ENCODE measurements at places on chromosomes 6 and 20. TPM values are rescaled to one million over a fixed set of nuclear protein-coding genes. Genes with fewer than 3 reads are reported as not detected.

Gene PCK1
- total RNA-seq: not detected

Gene BFSP1
- 3.2 TPM for total RNA-seq

Gene ZNF512B
- total RNA-seq: 18.2 TPM

Gene PCSK2
- total RNA-seq: not detected

Gene MOG
- total RNA-seq: not detected

Gene ANKRD66
- total RNA-seq: not detected

Gene CPNE1
- 277 TPM for total RNA-seq

Gene SLC13A3
- not detected for total RNA-seq

Gene RBM24
- not detected for total RNA-seq

Gene ELOVL4
- total RNA-seq: 1.6 TPM

- no peak overlapping the region for H3K4me3 ChIP-seq
- DNase-seq: no peak
- H3K27ac ChIP-seq: no peak overlapping the region
- H3K4me1 ChIP-seq: peaks cover 13% of the 10 kb centered on the region
Observed at GRCh38 chr6:105608711-105609374, 206.0 kb upstream of the PREP start.

DNA sequence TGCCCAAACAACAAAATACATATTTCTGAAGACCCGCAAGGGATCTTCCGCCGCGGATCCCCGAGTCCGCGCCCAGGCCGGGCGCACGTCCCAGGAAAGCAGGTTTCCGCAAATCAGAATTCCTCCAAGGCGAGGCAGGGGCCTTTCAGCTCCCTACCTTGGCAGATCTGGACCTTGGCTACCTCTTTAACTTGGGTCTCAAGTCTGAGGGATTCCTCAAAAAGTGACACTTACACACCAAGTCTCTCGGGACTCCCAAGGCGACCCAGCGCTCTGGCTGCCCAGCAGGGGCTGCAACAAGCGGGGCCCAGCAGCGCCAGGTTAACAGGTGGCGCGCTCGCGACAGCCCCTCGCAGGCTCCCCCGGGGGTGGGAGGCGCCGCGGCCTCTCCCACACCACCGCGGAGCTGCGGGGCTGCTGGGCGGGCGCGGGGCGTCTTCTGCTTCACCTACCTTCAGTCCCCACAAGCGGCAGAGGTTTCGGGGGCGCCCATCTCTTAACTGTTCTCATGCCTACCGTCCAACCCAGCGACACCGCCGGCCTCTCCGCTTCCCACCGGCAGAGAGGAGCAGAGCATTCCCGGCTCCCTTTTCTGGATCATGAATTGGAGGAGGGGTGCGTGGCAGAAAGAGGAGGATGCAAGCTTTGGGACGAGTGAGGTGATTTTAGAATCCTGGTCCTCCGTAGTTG lies 414 bp downstream of the SIM1 start:
- no peak overlapping the region for H3K4me3 ChIP-seq
- H3K27me3 ChIP-seq: peaks cover 90% of the 10 kb centered on the region
- peaks cover 14% of the 10 kb centered on the region for H3K36me3 ChIP-seq
- H3K4me1 ChIP-seq: peaks cover 29% of the 10 kb centered on the region
- H3K27ac ChIP-seq: peak overlapping the region; percentile 40

DNA sequence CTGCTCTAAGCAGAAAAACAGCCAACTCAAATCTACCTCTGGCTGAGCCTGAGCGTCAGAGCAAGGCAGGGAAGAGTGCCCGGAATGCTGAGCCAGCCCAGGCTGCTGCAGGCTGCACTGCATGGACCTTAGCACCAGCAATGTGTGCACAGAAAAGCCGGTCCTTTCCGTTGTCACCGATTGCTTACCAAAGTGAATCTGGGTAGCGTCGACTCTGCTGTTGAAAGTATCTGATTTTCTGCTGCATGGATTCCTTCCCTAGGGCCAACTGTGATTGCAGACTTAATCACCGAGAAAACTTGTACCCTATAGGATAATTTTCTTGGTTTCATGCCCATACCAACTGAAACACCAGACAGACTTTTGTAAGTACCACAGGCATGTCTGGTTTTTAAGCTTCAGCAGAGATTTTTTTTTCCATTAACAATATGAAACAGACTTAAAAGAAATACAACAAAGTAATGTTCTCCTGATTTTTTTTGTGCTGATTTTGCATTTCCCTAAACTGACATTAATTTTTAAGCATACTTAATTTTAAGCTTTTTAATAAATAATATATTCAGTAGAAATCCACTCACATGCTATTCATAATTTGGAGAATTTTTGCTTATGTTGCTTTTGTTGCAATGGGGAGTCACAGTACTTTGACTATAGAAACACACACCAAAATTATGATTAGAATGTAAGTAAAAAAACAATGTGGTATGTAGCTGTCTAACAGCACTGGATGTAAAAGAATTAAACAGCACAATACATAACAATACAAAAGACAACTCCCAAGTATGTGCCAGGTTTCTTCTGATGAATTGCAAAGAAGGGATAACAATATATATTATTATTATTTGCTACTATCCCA lies 218.0 kb downstream of the THBS2 start:
- no peak for DNase-seq
- H3K27ac ChIP-seq: no peak overlapping the region
- no peak overlapping the region for H3K4me3 ChIP-seq
- no peaks in the 10 kb centered on the region for H3K27me3 ChIP-seq

DNA sequence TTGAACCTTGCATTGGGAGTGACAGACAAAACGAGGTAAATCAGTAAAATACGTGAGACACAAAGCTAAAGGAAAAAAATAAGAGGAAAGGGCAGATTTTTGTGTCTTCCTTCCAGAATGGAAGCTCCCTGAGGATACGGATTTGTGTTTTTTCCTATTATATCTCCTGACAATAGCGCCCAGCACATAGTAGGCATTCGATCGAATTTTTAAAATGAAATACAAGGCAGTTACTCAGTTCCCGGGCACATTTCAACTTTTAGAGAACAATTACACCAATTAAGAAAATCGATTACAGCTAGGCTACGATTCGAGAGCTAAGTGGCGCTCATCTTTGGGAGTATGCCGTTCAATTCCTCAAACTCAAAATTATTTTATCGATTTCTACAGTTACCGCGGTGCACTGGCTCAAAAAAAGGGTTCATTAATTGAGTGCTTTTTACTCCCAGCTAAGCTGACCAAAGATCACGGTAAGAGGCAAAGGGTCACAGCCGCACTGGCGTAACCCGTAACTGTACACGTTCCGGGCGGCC lies 443 bp downstream of the RMND1 start:
- no peaks in the 10 kb centered on the region for H3K27me3 ChIP-seq
- peak overlapping the region; percentile 95 for H3K4me3 ChIP-seq
- peak overlapping the region; percentile 93 for H3K27ac ChIP-seq
- H3K4me1 ChIP-seq: peaks cover 26% of the 10 kb centered on the region

DNA sequence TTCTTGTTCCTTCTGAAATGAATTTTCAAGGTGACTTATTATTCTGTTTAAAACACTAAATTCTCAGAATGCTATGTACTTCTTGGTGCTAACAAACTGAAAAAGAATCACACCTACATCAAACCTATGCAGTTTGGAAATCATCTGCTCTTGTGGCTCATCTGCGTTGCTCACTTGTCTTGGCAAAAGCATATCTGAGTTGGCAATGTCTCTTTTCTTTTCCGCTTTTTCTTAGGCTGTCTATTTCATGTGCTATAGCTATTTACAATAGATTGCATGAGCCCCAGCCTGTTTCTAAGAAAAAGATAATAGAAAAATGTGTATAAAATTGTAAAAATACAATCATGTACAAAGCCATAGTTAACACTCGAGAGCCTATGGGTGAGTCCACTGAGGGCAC lies 348.9 kb upstream of the AGPAT4 start:
- no peak overlapping the region for H3K27ac ChIP-seq
- H3K4me3 ChIP-seq: no peak overlapping the region
- H3K36me3 ChIP-seq: no peaks in the 10 kb centered on the region
- H3K4me1 ChIP-seq: no peaks in the 10 kb centered on the region
- no peak for DNase-seq

GRCh38 chr20:17878912-17879602 lies 89.5 kb downstream of the SNX5 start:
- peak; percentile 47 for DNase-seq
- peaks cover 16% of the 10 kb centered on the region for H3K27me3 ChIP-seq
- H3K27ac ChIP-seq: no peak overlapping the region
- no peaks in the 10 kb centered on the region for H3K36me3 ChIP-seq
- H3K4me3 ChIP-seq: no peak overlapping the region
- peaks cover 11% of the 10 kb centered on the region for H3K4me1 ChIP-seq

GRCh38 chr20:56925831-56926170 lies 296.7 kb downstream of the TFAP2C start:
- no peaks in the 10 kb centered on the region for H3K4me1 ChIP-seq
- no peak overlapping the region for H3K4me3 ChIP-seq
- peaks cover 72% of the 10 kb centered on the region for H3K27me3 ChIP-seq

GRCh38 chr6:251920-252319 lies 40.4 kb upstream of the DUSP22 start:
- peaks cover 53% of the 10 kb centered on the region for H3K4me1 ChIP-seq
- no peaks in the 10 kb centered on the region for H3K27me3 ChIP-seq
- H3K4me3 ChIP-seq: peak overlapping the region; percentile 24
- no peak for DNase-seq

- peaks cover 37% of the 10 kb centered on the region for H3K27me3 ChIP-seq
- H3K4me1 ChIP-seq: peaks cover 61% of the 10 kb centered on the region
- H3K36me3 ChIP-seq: no peaks in the 10 kb centered on the region
- no peak for DNase-seq
- H3K4me3 ChIP-seq: no peak overlapping the region
Observed at GRCh38 chr20:62736407-62737071, 27.9 kb downstream of the NTSR1 start.

- H3K27ac ChIP-seq: no peak overlapping the region
- no peaks in the 10 kb centered on the region for H3K36me3 ChIP-seq
- H3K4me1 ChIP-seq: no peaks in the 10 kb centered on the region
- peaks cover 13% of the 10 kb centered on the region for H3K27me3 ChIP-seq
- no peak overlapping the region for H3K4me3 ChIP-seq
- no peak for DNase-seq
Observed at GRCh38 chr6:105014448-105014847, 57.5 kb downstream of the LIN28B start.

DNA sequence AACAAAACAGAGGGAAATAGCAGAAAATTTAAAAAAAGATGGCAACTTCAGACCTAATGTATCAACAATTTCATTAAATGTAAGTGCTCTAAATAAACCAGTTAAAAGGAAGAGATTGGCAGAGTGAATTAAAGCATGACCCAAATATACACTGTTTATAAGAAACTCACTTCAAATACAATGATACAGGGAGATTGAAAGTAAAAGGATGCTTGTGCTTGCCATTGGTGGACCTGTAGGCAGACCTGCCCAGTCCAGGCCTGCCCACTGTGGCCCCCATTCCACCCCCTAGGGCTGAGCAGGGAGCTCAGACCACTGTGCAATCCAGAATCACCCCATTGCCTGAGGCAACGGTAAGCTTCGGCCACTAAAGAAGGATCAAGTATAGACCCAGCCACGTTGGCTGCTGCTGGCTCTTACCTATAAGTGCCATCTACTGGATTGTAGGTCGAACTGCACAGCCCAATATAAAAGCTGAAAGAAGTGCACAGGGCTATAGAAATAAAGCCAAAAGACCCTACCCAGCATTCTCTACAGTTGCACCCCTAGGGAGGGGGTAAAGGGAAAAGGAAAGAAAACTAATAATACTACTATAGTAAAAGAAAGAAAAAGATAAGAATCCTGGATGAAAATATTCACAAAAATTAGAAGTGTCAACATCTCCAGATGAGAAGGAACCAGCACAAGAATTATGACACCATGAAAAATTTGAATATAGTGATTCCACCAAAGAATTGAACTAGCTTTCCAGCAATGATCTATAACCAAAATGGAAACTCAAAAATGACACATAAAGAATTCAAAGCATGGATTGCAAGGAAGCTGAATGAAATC lies 36.1 kb downstream of the PSMB1 start:
- peaks cover 75% of the 10 kb centered on the region for H3K27me3 ChIP-seq
- no peak overlapping the region for H3K27ac ChIP-seq
- no peaks in the 10 kb centered on the region for H3K36me3 ChIP-seq
- peak overlapping the region; percentile 20 for H3K4me3 ChIP-seq
- peaks cover 9% of the 10 kb centered on the region for H3K4me1 ChIP-seq

GRCh38 chr6:137224799-137225198 lies 5.6 kb upstream of the IFNGR1 start:
- H3K27me3 ChIP-seq: peaks cover 4% of the 10 kb centered on the region
- H3K4me3 ChIP-seq: no peak overlapping the region
- peak overlapping the region; percentile 2 for H3K27ac ChIP-seq
- peaks cover 30% of the 10 kb centered on the region for H3K4me1 ChIP-seq

DNA sequence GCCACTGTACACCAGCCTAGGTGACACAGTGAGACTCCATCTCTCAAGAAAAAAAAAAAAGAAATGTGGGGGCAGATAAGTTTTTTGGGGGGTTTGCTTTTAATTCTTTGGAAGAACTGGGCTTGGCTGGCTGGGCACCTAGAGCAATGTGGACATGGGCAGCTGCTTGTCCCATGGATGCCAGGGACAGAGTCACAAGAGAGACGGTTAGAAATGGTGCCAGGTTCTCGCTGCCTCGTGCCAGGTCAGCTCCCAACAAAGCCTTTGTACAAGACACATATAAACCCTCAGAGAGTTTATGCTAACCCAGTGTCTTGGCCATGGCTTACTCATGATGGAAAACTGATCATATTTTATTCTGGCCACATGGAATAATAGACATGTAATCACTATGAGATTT lies 76.2 kb upstream of the ESR1 start:
- H3K27ac ChIP-seq: no peak overlapping the region
- no peaks in the 10 kb centered on the region for H3K36me3 ChIP-seq
- no peaks in the 10 kb centered on the region for H3K4me1 ChIP-seq
- peaks cover 11% of the 10 kb centered on the region for H3K27me3 ChIP-seq

DNA sequence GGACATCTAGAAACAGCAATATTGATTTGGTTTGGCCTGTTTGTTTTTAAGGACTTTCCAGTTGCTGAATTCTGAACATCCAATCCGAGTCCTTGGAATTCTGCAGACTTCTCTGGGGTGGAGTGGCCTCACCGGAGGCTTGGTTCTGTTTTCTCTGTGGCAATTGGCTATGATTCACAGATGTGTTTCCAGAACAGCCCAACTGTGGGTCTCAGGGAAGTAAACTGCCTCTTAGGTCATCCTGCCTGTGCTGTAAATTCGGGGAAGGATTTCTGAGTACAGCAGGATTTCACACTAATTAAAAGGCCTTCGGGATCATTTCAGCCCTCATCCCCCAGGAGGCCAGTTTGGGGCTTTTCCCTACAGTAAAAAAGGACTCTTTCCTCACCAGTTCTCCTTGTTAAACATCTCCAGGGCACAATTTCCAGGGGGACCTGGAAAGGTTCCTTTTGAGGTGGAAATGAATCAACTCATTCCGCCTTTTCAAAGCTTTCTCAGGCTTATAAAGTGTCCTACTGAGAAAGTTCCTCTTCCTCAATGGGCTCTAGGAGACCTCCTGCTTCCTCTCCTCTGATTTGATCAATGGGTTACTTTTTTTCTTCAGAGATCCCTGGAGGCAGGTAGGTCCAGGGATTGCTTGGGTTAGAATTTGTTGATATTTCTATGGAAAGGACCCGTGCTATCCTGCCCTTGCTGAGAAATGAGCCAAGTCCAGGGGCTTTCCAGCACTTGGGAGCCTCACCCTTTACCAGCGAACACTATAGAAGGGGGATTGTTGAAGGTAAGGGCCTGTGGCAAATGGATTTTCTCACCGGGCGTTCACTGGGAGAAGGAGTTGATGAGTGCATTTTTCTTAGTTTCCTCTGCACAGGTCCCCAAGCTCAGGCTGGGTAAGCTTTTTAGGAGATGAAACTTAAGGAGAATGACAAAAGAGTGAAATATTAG lies 114.6 kb downstream of the CLIC5 start:
- no peak overlapping the region for H3K4me3 ChIP-seq
- H3K27me3 ChIP-seq: no peaks in the 10 kb centered on the region
- H3K36me3 ChIP-seq: peaks cover 1% of the 10 kb centered on the region
- no peak overlapping the region for H3K27ac ChIP-seq

Data from activated CD8-positive, alpha-beta memory T cell treated with anti-CD3 and anti-CD28 coated beads, Interleukin-2, amount 10 ng/mL, durations not matched to agents 7 days and 5 days (primary cell).